ENCODE measurements at places on chromosomes 4 and X. TPM values are rescaled to one million over a fixed set of nuclear protein-coding genes. Genes with fewer than 3 reads are reported as not detected.

DNA sequence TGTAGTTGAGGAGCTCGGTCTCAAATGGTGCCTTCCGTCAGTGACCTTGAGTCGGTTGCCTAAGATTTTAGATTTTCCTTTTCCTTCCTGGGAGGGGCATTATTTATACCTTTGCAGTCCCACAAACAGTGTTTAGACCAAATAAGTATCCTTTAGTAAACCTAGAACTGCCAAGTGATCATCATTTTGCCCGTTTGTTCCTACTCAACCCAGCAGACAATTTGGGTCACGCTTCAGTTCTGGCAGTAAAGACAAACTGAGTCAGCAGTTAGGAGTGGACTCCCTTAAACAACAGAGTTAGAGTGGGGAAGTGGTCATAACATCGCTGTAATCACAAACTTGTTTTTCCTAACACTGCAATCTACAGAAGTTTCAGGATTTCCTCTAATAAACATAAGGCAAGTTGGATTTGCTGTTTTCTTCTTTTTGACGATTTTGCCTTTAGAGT is 777 bp upstream of the WDFY3 start:
- peaks cover 47% of the 10 kb centered on the region for H3K27me3 ChIP-seq
- H3K27ac ChIP-seq: no peak overlapping the region
- H3K4me3 ChIP-seq: peak overlapping the region; percentile 85
- DNase-seq: no peak

Gene EREG
- total RNA-seq: not detected

DNA sequence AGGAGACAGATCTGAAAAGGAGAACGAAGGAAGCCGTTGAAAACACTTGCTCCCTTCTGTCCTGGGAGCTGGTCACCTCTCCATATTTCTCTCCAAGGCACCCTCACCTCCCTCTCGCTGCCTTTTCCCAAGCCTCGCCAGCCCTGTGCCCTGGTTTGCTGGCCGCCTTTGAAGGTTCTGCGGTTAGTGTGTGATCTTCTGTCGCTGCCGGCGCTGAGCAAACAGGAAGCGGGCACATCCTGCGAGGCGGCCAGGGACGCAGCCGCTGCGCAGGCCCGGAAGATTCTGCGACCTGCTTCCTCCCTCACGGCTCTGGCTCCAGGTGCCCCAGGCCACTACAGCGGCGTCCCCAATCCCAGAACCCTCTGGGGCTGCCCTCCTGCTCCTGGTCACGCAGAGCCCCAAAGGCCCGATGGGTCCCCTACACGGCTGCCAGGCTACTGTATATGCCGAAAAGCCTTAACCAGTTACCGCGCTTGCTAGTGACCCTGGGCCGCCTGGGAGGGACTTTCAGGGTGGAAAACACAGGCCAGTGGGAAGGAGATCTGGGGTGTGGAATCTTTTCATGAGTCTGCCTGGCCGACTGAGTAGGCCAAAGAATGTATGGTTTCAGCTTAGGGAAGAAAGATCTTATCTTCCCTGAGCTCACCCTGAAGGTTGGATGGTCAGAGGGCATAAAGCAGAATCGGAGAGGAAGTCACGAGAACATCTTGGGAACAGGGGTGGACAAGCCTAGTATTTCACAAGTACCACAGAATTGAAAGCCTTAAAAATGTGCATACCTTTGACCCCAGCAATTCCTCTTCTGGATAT is 2.3 kb upstream of the SASH3 start:
- H3K27me3 ChIP-seq: no peaks in the 10 kb centered on the region
- DNase-seq: peak; percentile 73
- peaks cover 18% of the 10 kb centered on the region for H3K36me3 ChIP-seq
- peaks cover 40% of the 10 kb centered on the region for H3K4me1 ChIP-seq
- peak overlapping the region; percentile 89 for H3K4me3 ChIP-seq

Gene ANKRD17
- total RNA-seq: 53.0 TPM

DNA sequence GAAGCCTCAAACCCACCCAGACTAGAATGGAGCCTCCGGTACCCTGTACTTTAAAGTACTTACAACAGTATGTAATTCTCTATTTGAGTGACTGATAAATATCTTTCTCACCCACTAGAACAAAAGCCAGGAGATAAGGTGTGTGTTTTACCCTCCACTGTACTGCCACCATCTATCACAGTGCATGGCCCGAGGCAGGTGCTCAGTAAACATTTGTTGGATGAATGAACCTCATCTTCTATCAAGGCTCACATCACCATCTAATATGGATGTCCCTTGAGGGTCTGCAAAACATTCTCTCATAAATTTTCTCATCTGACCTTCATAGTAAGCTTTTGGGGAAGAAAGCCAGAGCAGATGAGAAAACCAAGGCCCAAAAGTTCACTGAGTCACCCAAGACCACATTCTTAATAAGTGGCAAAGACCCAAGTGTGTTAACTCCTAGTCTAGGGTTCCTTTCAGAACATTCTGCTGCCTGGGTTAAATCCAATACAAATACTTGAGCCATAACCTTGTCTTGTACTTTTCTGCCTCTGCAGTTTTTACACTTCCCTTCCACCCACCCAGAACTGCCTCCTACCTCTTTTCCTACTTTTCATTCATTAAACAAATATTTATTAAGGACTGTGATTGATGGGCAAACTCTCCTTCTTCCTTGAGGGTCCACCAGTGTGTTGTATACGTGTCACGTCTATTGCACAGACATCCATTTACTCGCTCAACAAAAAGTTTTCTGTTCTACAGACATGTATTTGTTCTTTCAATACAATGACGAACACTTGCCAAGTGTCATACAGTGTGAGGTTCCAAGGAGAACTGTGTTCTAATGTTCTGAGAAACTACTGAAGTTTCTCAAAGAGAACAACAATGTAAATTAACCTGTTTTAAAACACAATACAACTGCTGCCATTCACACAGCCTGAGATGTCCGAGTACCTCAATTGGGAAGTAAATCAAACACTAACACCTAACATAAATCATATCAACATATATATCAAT is 35.7 kb downstream of the APBB2 start:
- no peaks in the 10 kb centered on the region for H3K4me1 ChIP-seq
- H3K4me3 ChIP-seq: no peak overlapping the region
- H3K27ac ChIP-seq: no peak overlapping the region
- H3K36me3 ChIP-seq: no peaks in the 10 kb centered on the region

Gene RAB41
- total RNA-seq: not detected

GRCh38 chr4:1614854-1615595 is 69.1 kb downstream of the FAM53A start:
- no peak for DNase-seq
- H3K4me3 ChIP-seq: no peak overlapping the region
- peak overlapping the region; percentile 13 for H3K27ac ChIP-seq
- peaks cover 8% of the 10 kb centered on the region for H3K4me1 ChIP-seq

Gene DKK2
- total RNA-seq: not detected

Gene CXXC4
- total RNA-seq: 0.11 TPM

DNA sequence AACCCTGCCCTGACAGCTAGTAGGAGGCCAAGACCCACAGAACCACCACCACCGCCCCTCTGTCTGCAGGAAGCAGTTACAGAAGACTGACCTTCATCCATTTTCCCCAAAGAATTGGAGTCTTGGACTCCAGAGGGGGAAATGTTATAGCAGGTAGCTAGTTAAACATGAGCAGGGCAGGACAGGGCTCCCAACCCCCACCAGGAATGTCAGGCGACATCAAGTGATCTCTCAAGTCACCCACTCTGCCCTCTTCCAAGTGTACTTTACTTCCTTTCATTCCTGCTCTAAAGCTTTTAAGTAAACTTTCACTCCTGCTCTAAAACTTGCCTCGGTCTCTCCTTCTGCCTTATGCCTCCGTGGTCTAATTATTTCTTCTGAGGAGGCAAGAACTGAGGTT is 17.1 kb upstream of the AADAT start:
- no peak for DNase-seq
- peaks cover 2% of the 10 kb centered on the region for H3K27me3 ChIP-seq
- no peaks in the 10 kb centered on the region for H3K4me1 ChIP-seq
- H3K4me3 ChIP-seq: no peak overlapping the region

GRCh38 chr4:73864961-73865360 is 4.2 kb upstream of the CXCL1 start:
- no peaks in the 10 kb centered on the region for H3K36me3 ChIP-seq
- H3K27ac ChIP-seq: no peak overlapping the region
- no peak overlapping the region for H3K4me3 ChIP-seq
- peaks cover 14% of the 10 kb centered on the region for H3K27me3 ChIP-seq
- no peak for DNase-seq

DNA sequence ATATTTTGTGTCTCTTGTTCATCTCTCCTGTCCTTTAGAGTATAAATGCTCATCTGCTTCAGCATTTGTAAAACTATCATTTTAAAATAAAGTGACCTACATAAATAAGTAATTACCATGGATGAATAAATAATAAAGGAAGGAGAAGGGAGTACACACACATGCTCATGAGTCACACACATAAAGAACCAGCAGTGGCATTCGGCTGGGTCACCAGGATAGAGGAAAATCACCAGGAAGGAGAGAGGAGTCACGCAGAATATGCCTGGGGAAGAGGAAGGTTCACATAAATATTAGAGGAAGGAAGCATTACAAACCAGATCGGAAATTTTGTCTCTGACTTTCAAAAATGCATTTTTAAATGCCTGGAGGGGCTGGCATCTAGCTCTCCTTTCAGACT is 38.5 kb upstream of the MED14 start:
- H3K4me3 ChIP-seq: no peak overlapping the region
- no peak overlapping the region for H3K27ac ChIP-seq
- no peaks in the 10 kb centered on the region for H3K4me1 ChIP-seq
- no peaks in the 10 kb centered on the region for H3K36me3 ChIP-seq
- DNase-seq: no peak
- H3K27me3 ChIP-seq: peaks cover 4% of the 10 kb centered on the region

Gene TCEAL6
- not detected for total RNA-seq

Gene TXLNG
- total RNA-seq: 13.2 TPM

DNA sequence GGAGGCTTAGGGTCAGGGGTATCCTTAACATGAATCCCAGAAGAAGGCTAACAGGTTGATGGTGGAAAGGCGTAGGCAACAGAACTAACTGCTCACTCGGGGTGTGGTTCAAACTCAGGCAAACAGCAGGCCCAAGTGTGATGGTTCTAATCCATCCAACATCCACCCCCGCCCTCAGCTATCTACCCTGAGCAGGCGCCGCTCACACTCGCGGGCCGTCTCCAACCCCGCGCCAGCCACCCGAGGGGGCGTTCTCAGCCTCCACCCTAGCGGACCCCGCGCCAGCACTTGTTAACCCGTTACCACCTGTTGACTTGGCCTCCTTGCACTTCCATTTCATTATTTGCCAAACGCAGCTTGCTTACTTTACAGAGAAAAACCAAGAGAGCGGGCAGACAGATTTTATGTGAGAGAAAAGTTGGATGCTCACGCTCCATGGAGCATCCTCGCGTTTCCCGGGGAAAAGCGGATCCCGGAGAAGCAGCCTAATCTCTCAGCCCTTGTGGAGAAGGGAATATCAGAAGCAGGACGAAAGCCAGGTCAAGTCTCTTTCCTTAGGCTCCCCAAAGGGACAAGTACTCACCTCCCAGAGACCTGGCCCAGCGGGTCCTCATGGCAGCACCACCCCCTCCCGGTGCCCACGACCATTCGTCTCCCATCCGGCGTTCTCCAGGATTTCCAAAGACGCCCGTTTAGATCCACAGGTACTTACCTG is 773 bp downstream of the SNCA start:
- DNase-seq: no peak
- H3K27me3 ChIP-seq: peaks cover 61% of the 10 kb centered on the region
- H3K4me3 ChIP-seq: peak overlapping the region; percentile 64
- no peak overlapping the region for H3K27ac ChIP-seq

All from activated naive CD8-positive, alpha-beta T cell treated with anti-CD3 and anti-CD28 coated beads, Interleukin-2, amount 10 ng/mL, durations not matched to agents 7 days and 5 days (primary cell).